ENCODE measurements at places on chromosomes 2 and 18.
A peak's percentile ranks its signal among the peaks of the same experiment; 100 is the strongest.

- no peak for DNase-seq
Measured at GRCh38 chr18:49863769-49864621, 50.7 kb upstream of the ACAA2 start.

DNA sequence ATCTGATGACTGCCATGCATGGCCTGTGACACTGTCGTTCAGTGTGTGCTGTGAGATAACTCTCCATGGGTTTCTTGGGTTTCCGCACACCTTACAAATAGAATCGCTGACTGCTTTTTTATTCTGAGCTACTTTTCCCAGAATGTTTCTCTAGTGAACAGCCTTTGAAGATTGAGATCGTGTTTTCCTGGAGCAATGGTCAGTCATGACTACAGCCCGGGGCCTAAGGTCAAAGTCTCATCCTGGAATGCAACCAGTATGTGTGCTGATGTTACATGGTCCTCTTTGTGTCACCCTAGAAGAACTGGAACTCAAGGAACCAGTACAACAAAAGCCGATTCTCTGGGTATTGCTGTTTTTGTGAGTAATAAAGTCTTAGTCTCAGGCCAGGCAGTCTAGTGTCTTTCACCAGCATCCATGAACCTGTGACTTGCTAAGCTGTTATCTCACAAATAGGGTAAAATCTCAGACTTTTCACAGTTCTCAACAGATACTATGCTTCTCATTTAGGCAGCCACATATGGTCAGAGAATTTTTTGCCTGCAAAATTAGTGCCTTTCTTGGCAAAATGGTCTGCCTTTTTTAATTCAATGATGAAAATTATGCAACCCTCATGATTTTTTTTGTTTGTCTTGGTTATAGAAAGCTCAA is 124.9 kb upstream of the PIEZO2 start:
- no peak for DNase-seq

DNA sequence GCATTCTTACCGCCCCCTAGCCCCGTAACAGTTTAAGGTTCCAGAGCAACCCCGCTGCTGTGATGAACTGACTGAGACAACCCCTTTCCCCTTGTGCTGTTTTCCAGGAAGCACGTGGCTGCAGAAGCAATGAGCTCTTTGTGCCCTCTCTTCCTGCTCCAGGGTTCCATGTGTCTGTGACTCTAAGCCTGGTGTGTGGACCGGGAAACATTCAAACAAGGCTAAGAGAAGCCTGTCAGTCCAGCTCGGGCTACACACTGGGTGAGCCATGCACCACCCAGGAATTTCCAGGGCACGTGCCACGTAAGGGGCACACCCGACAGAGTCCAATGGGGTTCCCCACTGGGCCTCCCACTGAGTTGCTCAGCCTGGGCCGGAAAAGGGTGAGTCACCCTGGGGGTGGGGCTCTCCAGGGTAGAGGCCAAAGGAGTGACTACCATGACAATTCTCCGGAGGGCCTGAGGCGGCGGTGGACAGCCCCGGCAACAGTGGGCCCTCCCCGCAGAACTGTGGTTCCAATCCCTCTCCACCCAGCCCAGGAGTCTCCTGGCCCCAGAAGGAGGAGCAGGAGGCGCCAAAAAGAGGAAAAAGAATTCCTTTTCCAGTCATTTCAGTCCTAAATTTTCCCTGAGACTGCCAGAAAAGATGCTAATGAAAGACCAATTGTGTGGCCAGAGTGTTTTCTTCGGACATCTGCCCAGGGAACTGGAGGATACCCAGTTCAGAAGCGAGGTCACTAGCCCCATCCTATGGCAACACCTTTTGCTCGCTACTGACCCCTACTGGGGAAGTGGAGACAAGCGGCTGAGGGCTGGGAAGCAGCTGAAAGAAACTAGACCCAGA is 157.8 kb upstream of the SLC1A4 start:
- peak; percentile 54 for DNase-seq

DNA sequence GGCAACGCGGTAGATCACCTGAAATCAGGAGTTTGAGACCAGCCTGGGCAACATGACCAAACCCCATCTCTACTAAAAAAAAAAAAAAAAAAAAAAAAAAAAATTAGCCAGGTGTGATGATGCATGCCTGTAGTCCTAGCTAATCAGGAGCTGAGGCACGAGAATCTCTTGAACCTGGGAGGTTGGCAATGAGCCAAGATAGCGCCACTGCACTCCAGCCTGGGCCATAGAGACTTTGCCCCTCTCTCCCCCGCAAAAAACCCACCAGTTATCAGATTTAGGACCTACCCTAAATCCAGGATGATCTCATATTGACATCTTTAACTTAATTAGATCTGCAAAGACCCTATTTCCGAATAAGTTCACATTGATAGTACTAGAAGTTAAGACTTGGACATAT is 29.2 kb upstream of the LDAH start:
- DNase-seq = no peak

DNA sequence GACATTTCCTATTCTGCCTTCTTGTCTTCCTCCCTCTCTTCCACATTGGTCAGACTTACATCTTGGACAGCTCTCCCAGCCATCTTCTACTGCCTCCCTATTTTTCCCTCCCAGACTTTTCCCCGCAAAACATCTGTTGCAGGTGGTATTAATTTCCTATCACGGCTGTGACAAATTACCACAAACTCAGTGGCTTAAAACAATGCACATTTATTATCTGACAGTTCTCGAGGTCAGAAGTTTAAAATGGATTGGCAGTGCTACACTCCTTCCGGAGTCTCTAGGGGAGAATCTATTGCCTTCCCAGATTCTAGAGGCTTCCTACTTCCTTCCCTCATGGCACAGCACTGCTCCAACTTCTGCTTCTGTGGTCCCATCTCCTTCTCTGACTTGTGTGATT is 33.3 kb downstream of the STRADB start:
- DNase-seq = no peak

GRCh38 chr2:28232295-28232694 is 160.4 kb upstream of the FOSL2 start:
- DNase-seq = no peak

GRCh38 chr2:220994846-220995245 is 577.3 kb downstream of the EPHA4 start:
- no peak for DNase-seq

- DNase-seq = no peak
Measured at GRCh38 chr2:53848062-53848461, 11.7 kb downstream of the GPR75 start.

- DNase-seq = no peak
Measured at GRCh38 chr2:193103064-193103463, 908.3 kb upstream of the TMEFF2 start.

- DNase-seq = no peak
Measured at GRCh38 chr18:78770823-78771139, 208.8 kb upstream of the SALL3 start.

DNA sequence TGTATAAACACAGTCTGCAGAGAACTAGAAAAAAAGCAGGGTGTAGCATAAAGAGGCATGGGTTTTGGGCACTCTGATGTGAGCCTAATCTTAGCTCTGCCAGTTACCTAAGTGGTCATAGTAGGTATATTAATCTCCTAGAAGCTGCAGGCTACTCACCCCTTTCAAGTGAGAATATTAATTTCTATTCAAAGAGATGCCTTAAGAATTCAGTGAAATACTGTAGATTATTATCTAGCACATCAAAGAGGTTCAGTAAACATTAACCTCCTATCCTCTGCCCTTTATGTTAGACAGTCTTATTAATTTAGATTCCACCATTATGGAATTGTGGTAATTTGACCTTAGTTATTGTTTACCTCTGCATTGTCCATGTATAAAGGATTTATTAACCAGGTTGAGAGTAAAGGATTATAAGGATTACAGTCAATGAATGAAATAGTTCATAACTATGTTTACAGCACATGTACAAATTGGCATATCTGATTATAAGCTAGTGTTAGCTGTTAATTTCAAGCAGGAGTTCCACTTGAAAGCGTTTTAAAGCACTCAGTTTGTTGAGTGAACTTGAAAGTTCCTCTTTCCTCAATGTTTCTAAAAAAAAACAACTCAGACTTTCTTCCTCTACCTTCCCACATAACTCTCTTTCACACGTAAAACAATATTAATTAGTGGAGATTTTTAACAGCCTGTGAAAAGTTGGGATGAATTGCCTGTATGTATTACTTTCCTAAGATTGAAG is 150.6 kb upstream of the EPC2 start:
- DNase-seq = no peak

DNA sequence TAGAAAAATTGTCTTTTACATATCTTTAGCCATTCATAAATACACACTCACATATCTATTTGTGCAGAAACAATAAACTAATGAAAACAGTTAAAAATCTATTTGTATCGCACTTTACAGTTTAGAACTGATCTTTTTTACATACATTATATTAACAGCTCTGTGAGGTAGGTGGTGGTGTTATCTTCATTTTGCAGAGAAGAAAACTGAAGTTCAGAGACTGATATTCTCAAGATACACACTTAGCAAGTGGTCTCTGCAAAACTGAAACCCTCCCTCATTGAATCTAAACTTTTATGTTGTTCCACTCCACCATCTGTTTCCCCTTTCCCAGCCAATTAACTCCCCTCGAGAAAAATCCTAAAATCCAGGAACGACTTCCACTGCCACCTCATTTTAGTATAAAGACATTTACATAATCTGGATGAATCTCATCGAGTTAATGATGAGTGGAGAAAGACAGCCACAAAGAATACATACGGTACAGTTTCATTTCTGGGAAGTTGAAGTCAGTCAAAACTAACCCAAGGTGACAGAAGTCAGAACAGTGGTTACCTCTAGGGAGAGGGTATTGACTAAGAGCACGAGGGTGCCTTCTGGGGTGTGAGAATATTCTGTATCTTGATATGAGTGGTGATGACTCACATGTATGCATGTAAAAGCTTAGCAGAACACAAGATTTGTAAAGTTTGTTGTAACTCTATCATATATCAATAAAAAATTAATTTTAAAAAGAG is 524.2 kb upstream of the TCF4 start:
- no peak for DNase-seq

- no peak for DNase-seq
Measured at GRCh38 chr2:171550613-171551012, 28.3 kb downstream of the CYBRD1 start.

DNA sequence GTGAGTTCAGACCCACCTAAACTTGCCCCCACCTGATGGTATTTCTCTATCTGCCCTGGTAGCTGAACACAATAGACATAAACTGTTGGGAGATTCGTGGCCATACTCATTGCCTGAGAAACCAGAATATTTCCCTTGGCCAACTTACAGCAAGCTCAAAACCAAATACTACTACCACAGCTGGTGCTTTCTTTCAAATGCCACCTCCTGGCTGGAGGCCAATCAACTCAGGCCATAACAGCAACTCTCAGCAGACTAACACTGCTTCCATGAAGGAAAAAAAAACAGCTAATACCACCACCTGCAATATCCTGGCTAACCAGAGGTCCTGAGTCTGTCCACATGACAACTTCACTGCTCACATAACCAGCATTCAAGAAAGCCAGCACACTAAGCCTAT is 373.1 kb downstream of the CMPK2 start:
- no peak for DNase-seq

DNA sequence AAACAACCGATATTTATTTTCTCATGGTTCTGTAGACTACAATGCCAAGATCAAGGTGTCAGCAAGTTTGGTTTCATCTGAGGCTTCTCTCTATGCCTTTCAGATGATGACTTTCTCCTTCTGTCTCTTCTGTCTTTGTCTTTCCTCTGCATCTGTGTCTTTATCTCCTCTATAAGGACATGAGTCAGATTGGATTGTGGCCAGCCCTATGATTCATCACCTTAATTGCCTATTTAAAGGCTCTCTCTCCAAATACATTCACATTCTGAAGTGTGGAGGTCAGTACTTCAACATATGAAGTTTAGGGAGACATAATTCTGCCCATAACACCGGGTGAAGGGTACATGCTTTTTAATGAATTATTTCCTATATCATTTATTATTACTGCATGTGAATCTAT is 71.2 kb upstream of the CNTNAP5 start:
- no peak for DNase-seq

DNA sequence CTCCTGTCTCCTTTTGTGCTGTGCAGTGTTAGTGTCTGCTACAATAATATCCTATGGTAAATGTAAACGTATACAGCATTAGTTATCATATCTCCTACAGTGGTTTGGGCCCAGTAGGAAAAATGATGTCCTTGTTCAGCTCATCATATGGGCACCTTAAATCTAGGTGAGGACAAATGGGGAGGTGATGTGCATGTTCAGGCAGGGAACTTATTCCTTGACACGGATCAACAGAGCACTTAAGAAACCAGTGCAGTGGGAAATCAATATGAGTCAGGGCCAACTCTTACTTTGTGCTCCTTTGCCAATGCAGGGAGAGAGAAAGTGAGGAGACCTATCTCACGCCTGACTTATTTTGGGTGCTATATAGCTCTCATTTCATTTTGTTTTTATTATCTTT is 76.4 kb downstream of the KLHL14 start:
- DNase-seq = no peak

DNA sequence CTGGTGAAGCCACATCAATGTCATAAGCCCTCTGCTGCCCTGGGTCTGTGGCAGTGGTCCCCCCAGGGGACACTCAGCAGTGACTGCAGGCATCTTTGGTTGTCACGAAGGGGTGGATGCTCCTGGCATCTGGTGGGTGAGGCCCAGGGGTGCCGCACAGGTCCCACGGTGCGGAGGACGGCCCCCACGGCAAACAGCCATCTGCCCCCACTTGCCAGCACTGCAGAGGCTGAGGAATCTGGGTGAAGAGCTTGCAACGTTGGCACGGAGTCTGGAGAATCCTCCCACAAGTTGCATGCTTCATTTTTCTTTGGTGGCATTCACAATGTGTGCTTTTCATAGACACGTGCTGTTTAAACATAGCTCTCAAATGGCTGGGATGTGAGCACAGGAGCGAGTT is 105.1 kb upstream of the PXDN start:
- DNase-seq = no peak

- no peak for DNase-seq
Measured at GRCh38 chr2:186164325-186164724, 321.7 kb upstream of the ZC3H15 start.

DNA sequence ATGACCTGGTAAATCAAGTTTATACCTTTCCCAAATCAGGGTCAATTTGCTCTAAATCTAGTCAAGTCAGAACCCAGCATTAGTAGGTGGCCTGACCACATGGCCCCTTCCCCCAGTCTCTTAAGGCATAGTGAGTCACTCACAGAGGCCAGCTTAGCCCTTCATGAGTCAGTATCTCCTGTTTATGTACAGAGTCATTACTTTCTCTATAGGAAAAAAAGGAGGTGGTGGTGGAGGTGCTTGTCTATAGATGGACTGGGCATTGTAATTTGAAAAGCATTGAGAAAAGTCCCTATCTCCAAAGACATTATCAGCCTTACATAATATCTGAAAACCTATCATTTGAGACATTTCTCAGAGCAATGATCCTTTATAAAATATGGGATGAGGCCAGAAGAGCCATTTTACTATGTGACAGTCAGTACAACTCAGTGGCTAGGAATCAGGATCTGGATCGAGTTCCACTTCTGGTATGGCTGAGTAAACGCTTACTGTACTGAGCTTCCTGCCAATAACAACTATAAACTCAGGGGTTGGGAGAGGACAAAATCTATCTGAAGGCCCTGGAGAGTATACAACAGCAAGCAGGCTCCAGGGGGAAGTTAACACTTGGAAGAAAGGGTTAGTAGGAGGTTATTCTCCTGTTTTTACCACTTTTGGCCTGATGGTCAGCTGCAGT is 22.5 kb upstream of the SIGLEC15 start:
- DNase-seq = no peak

- DNase-seq = no peak
Measured at GRCh38 chr2:112706170-112706664, 14.6 kb upstream of the NT5DC4 start.

- no peak for DNase-seq
Measured at GRCh38 chr2:10169053-10169578, 46.6 kb downstream of the RRM2 start.

- DNase-seq = no peak
Measured at GRCh38 chr18:70142001-70142400, 63.5 kb downstream of the RTTN start.

GRCh38 chr2:212970132-212970531 is 181.3 kb downstream of the IKZF2 start:
- no peak for DNase-seq

All from NT2/D1 (cell line).